Gastrocnemius medialis (tissue), 4 donors: ENCODE measurements at places on chromosomes 11 and 22. TPM values are rescaled to one million over a fixed set of nuclear protein-coding genes. Genes with fewer than 3 reads are reported as not detected.

GRCh38 chr11:26187639-26188038, 144.3 kb upstream of the ANO3 start:
- no peaks in the 10 kb centered on the region for H3K36me3 ChIP-seq
- H3K4me3 ChIP-seq: no peak overlapping the region
- no peak overlapping the region for H3K27ac ChIP-seq
- no peak for DNase-seq
- H3K4me1 ChIP-seq: no peaks in the 10 kb centered on the region

DNA sequence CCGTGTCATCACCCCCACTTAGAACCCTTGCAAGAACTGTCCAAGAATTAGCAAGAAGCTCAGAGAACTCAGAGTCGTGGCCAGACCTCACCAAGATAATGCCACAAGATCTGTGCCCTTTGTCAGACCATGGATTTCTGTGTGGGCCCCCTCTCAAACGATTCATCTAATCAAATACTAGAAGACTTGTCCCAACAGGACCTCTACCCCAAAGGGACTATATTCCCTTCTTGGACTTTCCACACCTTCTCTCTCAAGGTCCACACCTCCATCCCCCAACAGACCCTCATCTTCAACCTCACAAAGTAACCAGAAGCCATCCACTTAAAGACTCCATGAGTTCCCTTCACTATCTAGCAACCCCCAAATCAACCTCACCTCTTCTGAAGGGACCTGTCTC, 2.8 kb downstream of the POLR3H start:
- no peaks in the 10 kb centered on the region for H3K27me3 ChIP-seq
- H3K4me3 ChIP-seq: no peak overlapping the region
- H3K4me1 ChIP-seq: peaks cover 25% of the 10 kb centered on the region

GRCh38 chr11:100757646-100758045, 70.6 kb downstream of the ARHGAP42 start:
- no peak overlapping the region for H3K4me3 ChIP-seq
- H3K36me3 ChIP-seq: no peaks in the 10 kb centered on the region
- no peak for DNase-seq
- no peaks in the 10 kb centered on the region for H3K27me3 ChIP-seq
- no peak overlapping the region for H3K27ac ChIP-seq
- no peaks in the 10 kb centered on the region for H3K4me1 ChIP-seq

GRCh38 chr22:28703436-28703835, 23.8 kb upstream of the TTC28 start:
- H3K27me3 ChIP-seq: no peaks in the 10 kb centered on the region
- H3K4me3 ChIP-seq: no peak overlapping the region
- H3K27ac ChIP-seq: no peak overlapping the region
- no peaks in the 10 kb centered on the region for H3K36me3 ChIP-seq

- no peak overlapping the region for H3K27ac ChIP-seq
- peaks cover 6% of the 10 kb centered on the region for H3K4me1 ChIP-seq
- no peak for DNase-seq
These were observed 9.1 kb downstream of the CTSF start for GRCh38 chr11:66559142-66559865.

Gene TSSK2
- 0.25 TPM for total RNA-seq

Gene FADS2
- 6.4 TPM for total RNA-seq

DNA sequence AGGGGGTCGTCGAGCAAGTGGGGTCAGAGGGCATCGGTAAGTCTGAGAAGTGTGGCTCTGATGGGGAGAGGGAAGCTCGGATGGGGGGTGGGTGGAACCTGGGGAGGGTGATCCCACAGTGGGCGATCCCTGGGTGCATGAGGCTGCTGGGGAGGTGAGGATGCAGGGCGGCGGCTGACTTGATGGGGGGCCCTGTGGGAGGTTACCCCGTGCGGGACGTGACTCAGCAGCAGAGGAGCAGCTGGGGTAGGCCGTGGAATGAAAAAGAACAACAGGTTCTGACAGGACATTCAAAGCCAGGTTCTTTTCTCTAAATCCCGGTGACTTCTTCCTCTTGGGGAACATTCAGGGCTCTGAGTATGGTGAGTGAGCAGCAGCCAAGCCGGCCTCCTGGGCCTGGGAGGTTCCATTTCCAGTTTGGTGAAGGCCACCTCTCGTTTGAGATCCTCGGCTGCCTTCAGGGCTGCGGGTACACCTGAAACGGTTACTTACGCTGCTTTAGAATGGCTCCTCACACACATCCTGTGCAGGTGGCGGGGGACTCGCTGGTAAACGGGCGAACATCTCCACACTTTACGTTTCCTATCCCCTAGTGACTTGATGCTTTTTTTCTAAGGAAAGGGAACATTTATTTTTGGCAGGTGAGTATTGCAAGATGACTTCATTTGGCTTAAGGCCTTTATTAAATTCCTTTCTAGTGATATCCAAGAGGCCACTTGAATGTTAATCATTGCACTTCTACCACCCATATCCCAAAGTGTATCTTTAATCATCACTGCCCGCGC, 278.2 kb downstream of the TBC1D22A start:
- no peak for DNase-seq
- H3K27ac ChIP-seq: no peak overlapping the region
- no peaks in the 10 kb centered on the region for H3K4me1 ChIP-seq
- no peaks in the 10 kb centered on the region for H3K27me3 ChIP-seq
- no peak overlapping the region for H3K4me3 ChIP-seq

Gene SCGB1A1
- not detected for total RNA-seq

GRCh38 chr22:19686946-19687345, 27.4 kb upstream of the SEPTIN5 start:
- H3K27ac ChIP-seq: no peak overlapping the region
- no peak overlapping the region for H3K4me3 ChIP-seq
- no peak for DNase-seq
- H3K36me3 ChIP-seq: no peaks in the 10 kb centered on the region
- peaks cover 3% of the 10 kb centered on the region for H3K27me3 ChIP-seq

DNA sequence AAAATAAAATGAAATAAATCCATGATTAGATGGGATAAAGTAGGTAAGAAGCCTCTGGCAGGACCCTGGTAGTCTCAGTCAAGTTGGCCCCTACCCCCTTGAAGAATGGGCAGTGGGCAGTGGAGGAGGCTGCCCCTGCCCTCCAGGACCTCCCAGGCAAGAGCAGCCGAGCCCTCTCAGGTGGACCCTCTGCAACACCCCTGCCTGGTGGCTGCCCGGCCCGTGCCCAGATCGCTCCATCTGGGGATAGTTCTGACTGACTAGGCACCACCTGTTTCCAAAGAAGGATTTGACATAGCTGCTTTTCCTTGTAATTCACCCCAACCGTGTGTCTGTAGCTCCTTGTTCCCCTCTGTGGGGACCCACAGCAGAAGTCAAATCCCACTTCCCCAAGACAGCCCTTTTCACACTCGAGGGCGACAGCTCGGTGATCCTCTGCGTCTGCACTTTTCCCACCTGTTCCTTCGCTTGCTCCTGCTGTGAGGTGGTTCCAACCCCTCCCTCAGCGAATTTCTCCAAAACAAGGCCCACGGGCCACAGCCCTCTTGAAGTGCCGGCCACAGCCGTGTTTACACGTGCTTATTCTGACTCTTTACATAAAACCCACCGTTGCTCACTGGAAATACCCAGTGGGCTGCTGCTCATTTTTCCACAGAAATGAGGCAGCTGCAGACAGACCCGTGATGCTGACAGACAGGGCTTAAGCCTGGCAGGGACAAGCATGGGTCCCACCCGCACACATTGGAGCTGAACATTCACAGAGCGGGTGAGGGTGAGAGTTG, 5.5 kb upstream of the TMPRSS13 start:
- no peak for DNase-seq
- no peaks in the 10 kb centered on the region for H3K27me3 ChIP-seq
- H3K36me3 ChIP-seq: no peaks in the 10 kb centered on the region
- no peak overlapping the region for H3K4me3 ChIP-seq

Gene SIK2
- total RNA-seq: 48.6 TPM
